ENCODE measurements at places on chromosomes 12 and 14.

GRCh38 chr12:89939522-89940215 is 231.0 kb upstream of the ATP2B1 start:
- DNase-seq = no peak

- DNase-seq = no peak
These were observed 3.9 kb downstream of the STAC3 start for GRCh38 chr12:57247041-57247440.

GRCh38 chr12:132061641-132062430 is 82.3 kb downstream of the DDX51 start:
- DNase-seq = no peak

DNA sequence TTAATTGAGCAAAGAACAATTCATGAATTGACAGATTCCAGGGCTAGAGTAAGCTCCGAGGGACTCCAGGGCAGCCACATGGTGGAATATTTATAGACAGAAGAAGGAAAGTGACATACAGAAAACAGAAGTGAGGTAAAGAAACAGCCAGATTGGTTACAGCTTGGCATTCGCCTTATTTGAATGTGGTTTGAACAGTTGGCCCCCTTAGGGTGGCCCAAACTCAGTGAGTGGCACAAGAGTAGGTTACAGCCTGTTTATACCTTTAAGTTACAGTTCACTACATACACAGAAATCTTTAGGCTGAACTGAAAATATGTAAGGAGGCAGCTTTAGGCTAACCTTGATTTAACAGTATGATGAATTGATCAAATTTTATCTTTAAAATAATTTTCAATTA is 174.5 kb upstream of the CNOT2 start:
- no peak for DNase-seq

- DNase-seq = no peak
These were observed 18.0 kb downstream of the LRRC74A start for GRCh38 chr14:76844223-76844622.

DNA sequence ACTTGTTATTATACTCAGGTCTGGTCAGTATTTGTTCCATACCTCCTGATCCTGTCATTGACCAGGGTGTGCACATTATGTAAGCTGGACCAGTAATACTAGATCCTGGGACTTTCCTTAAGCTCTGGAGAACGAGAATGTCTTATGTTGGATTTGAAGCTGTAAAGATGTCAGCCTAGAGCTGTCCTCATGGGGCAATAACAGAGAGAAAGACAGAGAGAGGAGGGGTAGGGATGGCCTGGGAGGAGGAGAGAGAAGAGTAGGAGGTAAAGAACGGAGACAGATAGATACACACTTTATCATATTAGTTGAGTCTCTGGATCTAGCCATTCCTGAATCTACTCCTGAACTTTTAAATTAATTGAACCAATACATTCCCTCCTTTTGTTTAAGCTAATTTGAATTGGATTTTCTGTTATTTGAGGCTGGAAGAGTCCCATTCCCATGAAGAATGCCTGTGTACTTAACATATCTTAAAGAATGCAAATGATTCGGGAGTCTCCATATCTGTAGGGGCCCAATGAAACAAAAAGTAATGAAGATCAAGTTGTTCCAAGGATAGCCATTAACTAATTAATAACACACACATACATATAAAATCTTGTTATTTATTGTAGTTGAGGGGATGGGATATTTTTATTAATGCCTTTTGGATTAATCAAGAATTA is 55.9 kb downstream of the PLEKHA5 start:
- DNase-seq = no peak

DNA sequence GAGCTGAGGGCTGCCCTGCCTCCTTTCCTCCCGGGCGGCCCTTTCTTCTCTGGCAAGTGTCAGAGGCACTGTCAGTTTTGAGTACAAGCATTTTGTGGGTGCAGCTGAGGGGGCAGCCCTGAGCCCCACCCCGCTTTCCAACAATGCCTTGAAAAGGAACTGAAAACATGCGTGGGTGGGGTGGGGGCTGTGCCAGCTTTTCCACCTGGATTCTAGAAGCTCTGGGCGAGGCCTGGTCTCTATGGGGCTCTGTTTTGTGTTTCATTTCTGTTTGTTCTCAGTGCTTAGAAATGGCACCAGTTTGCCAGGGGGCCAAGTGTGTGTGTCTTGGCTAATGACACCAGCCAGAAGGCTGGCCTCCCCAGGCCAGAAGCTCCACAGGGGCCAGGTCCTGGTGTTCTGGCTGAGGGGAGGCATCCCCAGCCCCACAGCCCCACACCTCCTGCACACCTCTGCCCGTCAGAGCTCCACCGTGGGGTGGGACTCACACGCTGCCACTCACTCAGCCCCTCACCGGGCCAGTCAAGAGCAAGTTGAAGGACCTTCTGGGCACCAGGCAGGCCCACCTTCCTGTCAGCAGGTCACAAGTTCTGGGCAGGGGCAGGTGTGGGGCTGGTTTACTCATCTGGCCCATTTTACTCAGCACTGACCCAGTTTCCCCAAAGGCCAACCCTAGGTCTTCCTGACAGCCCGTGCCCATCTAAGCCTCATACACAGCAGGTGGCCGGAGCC is 155.1 kb downstream of the CALM1 start:
- no peak for DNase-seq

GRCh38 chr12:108611884-108612415 is 14.1 kb upstream of the TMEM119 start:
- no peak for DNase-seq
